Head of caudate nucleus (tissue), 42 donors: ENCODE measurements at places on chromosomes 2 and 18.

DNA sequence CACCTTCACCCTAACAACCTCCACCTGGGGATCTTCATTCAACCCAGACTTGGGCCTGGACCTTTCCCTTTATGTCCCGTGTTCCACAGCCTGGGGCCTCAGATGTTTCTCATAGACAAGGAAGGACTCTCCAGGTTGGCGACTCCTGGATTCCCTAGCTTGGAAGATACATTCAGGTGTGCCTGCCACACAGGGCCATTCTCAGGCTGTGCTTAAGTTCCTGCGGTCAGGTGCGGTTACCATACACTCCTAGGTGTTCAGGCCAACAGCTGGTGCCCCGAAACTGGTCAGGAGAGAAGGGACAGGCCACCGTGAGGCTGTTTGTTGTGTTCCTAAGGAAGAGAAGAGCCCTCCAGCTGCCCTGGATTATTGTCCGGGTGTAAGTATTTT lies 15.6 kb downstream of the SLC4A3 start:
- DNase-seq = no peak

DNA sequence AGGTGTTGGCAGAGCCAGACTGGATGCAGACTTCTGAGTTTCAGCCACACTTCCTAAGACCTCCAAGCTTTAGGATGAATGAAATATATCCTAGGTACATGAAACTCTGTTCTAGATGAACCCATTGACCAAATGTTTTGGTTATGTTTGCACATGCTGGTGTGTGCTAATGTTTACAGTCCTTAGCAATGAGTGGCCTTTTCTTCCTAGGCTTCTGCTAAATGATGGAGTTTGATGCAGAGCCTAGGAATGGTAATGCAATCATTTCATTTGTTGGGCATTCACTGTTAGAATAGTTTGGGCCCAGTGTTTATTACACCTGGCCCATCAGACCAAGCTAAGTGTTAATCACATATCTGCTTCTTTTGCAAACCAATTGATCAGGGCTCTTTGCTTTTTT lies 464.7 kb downstream of the MEIS1 start:
- DNase-seq = no peak

DNA sequence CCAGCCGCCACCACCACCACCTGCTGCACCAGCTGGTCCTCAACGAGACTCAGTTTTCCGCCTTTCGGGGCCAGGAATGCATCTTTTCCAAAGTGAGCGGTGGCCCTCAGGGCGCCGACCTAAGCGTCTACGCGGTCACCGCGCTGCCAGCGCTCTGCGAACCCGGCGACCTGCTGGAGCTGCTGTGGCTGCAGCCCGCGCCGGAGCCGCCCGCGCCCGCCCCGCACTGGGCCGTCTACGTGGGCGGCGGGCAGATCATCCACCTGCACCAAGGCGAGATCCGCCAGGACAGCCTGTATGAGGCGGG lies 1.6 kb downstream of the LRATD1 start:
- DNase-seq = no peak

- no peak for DNase-seq
These were observed 9.6 kb upstream of the NPPC start for GRCh38 chr2:231935815-231936214.

DNA sequence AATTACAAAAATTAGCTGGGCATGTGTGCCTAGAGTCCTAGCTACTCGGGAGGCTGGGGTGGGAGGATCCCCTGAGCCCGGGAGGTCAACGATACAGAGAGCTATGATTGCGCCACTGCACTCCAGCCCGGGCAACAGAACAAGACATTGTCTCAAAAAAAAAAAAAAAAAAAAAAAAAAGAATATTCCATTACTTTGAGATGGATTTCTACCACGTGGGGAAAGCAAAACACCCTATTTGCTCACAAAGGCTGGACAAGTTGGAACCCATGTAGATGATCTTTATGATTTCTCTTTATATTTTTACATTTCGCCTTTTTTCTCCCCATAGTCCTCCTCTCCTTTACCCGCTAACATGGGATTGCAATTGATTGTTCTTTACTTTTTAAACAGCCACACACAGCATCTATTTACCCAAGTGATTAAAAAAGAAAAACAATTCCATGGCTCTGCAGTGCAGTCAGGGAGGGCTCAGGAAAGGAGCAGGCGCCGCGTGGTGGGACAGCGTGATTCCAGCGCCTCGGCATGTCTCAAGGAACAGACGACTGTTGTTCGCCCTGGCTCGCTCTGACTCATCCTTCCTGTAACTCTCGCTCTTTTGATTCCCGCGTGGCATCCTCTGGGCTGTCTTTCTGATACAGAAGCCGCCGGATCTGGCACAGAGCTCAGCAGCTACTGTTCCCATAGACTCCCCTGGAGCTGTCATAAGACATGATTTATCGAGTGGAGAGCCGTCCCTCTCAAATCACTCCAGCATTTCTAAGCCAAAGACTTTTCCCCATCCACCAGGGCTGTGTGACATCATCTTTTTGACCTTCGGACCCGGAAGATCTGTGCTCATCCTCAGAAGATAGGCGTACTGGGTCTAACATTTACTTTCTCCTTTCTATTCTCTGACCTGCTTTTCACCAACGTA lies 230.4 kb upstream of the AGAP1 start:
- peak; percentile 86 for DNase-seq
